ENCODE measurements at places on chromosomes 1 and 21. TPM values are rescaled to one million over a fixed set of nuclear protein-coding genes. Genes with fewer than 3 reads are reported as not detected.

DNA sequence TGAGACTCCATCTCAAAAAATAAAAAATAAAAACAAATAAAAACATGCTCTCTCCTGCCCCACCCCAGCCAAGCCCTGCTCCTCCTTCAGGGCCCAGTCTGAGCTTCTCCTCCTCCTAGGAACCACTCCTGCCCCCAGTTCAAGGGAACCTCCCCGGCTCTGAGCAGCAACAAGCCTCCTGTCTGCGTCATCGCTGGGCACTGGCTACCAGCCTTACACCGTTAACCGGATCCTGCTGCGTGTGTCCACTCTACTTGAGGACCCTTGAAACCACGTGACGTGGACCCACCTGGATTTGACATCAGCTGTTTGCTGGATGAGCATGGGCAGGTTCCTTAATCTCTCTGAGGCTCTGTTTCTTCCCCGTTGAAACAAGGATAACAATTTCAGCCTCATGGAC lies 1.6 kb upstream of the TAS1R2 start:
- no peak for DNase-seq
- no peaks in the 10 kb centered on the region for H3K27me3 ChIP-seq
- no peaks in the 10 kb centered on the region for H3K4me1 ChIP-seq
- H3K36me3 ChIP-seq, result no peaks in the 10 kb centered on the region
- no peak overlapping the region for H3K4me3 ChIP-seq

DNA sequence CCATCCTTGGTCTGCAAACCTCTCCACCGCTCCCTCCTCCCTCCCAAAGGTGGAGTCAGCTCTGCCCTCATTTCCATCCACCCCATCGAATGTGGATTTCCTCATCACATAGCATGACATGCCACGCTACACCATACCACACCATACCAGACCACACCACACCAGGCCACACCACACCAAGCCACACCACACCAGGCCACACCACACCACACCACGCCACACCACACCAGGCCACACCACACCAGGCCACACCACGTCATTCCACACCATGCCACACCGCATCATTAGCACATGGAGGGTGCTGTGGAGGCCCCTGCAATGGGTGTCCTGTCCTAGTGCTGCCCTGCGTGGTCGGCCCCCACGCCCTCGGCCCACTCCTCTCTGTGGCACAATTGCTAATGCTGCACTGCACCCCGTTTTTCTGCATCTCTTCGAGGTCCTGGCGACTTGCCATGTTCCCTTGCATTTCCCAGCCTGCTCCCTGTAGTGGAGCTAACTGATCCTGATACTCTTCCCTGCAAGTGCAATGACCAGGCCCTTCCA lies 11.3 kb downstream of the DFFB start:
- no peaks in the 10 kb centered on the region for H3K27me3 ChIP-seq
- H3K4me3 ChIP-seq, result no peak overlapping the region
- no peak overlapping the region for H3K27ac ChIP-seq
- peaks cover 28% of the 10 kb centered on the region for H3K36me3 ChIP-seq
- no peak for DNase-seq

DNA sequence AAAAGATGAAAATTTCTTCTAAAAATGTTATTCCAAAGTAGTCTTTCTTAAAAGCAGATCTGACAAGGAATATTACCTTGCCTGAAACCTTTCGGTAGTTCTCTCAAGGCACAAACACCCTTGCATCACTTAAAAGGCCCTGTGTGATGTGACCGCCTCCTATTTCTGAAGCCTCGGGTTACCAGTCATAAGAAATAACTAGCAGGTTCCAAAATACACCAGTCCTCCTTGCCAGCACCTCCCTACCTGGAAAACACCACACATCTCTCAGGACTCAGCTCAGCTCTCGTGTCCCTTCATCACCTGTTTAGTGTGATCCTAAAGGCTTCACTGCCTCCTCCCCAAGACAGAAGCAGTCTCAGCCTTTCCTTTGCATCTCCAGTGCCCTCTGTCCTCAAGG lies 35.7 kb downstream of the SERBP1 start:
- no peak overlapping the region for H3K4me3 ChIP-seq
- H3K27ac ChIP-seq, result no peak overlapping the region
- H3K4me1 ChIP-seq, result no peaks in the 10 kb centered on the region
- no peak for DNase-seq
- H3K27me3 ChIP-seq, result no peaks in the 10 kb centered on the region

Gene NBPF4
- polyA plus RNA-seq, result not detected

All from CD14-positive monocyte (primary cell).